Thyroid gland (tissue), 4 donors: ENCODE measurements at places on chromosomes 3 and 15. TPM values are rescaled to one million over a fixed set of nuclear protein-coding genes. Genes with fewer than 3 reads are reported as not detected.

KBTBD13 gene
- not detected for total RNA-seq

CCDC54 gene
- total RNA-seq: not detected

- no peak for DNase-seq
These were observed 129.8 kb downstream of the DLG1 start for GRCh38 chr3:197168606-197169005.

- peak; percentile 68 for DNase-seq
These were observed 30.7 kb upstream of the ST3GAL6 start for GRCh38 chr3:98732286-98733052.

DNA sequence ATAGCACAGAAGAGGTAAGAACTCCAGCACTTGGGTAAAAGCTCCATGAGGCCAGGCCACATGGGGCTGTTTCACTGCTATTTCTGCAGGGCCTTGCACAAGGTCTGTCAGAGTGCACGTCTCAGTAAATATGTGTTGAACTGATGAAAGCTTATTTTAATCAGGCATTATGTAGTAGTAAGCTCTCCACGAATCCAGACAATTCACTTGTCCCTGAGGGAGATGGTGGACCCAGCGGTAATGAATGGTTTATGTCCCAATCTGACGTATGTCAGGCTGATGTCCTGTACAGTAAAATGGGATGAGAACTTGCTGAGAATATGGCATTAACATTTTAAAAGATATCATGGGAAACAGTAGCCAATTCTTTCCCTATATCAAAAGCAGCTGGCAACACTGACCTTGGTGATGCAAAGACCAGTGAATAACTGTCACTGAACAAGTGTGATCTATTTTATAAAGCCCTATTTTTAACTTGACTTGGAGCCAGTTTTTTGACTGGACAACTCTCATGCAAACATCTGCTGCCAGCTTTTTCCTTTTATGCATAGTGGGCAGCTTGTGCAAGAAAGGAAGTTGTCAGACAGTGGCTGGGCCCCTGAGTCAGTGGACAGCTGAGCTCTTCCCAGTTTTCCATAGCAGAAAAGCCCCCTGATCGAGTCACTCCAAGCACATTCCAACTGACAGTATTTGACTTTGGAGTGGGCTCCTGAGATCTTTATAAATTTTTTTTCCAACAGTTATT, 519.8 kb upstream of the MDFIC2 start:
- DNase-seq: no peak

DNA sequence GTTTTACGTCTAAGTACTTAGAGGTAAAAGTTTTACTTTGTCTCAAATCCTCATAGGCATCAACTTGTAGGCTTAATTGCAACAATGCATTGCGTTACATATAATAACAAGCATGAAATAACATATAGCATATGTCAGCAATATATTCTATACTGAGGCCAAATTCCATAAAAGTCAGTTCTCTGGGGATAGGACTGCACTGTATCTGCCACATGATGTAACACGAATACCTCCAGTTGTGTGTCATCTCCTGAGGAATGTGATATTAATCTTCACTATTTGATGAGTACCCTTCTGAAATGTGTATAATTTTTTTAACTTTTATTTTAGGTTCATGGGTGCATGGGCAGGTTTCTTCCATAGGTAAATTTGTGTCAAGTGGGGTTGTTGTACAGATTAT, 126.4 kb downstream of the IMPG2 start:
- no peak for DNase-seq

DNA sequence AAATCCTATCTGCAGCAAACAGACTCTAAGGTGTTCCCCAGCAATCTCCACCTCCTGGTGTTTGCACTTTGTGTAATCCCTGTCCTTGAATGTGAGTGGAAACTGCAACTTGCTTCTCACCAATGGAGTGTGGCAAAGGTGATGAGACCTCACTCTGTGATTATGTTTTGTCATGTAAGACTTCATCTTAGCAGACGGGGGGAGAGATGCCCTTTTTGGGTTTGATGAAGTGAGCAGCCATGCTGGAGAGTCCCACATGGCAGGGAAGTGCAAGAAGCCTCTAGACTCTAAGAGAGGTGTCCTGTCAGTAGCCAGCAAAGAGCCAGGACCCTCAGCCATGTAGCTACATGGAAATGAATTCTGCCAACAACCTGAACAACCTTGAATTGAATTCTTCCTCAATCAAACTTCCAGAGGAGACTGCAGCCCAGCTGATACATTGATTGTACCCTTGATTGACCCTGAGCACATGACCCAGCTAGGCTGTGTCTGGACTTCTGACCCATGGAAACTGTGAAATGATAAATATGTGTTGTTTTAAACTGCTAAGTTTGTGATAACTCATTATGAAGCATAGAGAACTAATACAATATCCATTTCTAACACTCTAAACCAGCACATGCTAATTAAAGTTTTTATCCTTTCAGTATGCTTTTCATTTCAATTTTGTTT, 71.4 kb upstream of the RASGRF1 start:
- no peak for DNase-seq

DNA sequence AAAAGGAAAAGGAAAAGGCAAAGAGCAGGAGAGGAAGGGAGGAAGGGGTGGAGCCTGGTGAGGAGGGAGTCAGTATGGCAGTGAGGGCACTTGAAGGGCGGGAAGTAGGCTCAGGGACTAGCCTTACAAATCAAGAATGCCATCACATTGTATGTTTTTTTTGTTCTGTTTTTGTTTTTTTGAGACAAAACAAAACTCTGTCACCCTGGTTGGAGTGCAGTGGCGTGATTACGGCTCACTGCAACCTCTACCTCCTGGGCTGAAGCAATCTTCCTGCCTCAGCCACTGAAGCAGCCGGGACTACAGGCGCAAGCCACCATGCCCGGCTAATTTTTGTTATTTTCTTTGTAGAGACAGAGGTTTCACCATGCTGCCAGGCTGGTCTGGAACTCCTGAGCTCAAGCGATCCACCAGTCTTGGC, 10.5 kb upstream of the PIK3CB start:
- peak; percentile 92 for DNase-seq
